ENCODE measurements at places on chromosomes 2 and 18.
A peak's percentile ranks its signal among the peaks of the same experiment; 100 is the strongest.

GRCh38 chr2:62653582-62654422 is 51.7 kb upstream of the EHBP1 start:
- H3K36me3 ChIP-seq: no peaks in the 10 kb centered on the region
- H3K4me1 ChIP-seq: no peaks in the 10 kb centered on the region
- no peak overlapping the region for H3K4me3 ChIP-seq
- H3K27me3 ChIP-seq: no peaks in the 10 kb centered on the region

DNA sequence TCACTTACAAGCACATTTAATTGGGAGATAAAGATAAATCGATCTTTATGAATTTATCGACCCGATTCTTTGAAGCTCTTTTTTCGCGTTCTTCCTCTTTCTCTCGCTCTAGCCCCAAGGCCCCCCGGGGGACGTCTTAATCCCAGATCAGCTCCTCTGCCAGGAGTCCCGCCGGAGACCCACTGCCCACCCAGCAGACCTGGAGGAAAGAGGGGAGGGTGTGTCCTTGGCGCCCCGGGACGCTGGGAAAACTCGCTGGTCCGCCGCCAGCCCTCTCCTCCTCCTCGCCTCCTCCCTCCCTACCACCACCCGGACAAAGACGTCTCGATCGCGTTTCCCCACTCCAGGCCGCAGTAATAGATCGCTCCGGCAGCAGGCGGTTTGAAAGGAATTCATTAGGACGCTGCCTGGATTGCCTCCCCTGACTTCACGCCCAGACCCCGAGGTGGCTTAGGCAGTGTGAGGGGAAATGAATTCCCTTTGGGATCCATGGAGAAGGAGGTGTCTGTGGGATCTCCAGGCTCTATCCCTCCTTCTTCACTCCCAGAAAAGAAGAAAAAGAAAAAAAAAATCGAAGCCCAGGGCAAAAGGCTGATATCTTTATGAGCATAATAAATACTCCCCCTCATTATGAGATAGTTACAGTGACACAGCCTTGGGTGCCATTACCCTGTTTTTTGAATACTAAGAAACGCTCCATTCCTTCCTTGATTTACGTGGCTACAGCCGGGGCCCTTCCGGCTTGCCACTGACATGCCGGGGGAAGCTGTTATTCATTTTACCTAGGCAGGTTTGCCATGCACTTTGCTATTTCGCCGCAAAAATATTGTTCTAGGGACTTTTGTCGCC is 1.8 kb upstream of the GBX2 start:
- DNase-seq: no peak
- H3K27ac ChIP-seq: no peak overlapping the region
- no peak overlapping the region for H3K4me3 ChIP-seq
- H3K4me1 ChIP-seq: peaks cover 34% of the 10 kb centered on the region
- peaks cover 88% of the 10 kb centered on the region for H3K27me3 ChIP-seq

GRCh38 chr2:230356084-230356483 is 29.1 kb downstream of the SP140L start:
- no peaks in the 10 kb centered on the region for H3K4me1 ChIP-seq
- H3K36me3 ChIP-seq: no peaks in the 10 kb centered on the region
- DNase-seq: no peak
- H3K27me3 ChIP-seq: no peaks in the 10 kb centered on the region

- H3K36me3 ChIP-seq: no peaks in the 10 kb centered on the region
- no peaks in the 10 kb centered on the region for H3K27me3 ChIP-seq
- peaks cover 3% of the 10 kb centered on the region for H3K4me1 ChIP-seq
Measured at GRCh38 chr18:32439802-32440201, 30.9 kb downstream of the GAREM1 start.

GRCh38 chr2:43184339-43184895 is 42.0 kb downstream of the ZFP36L2 start:
- H3K4me1 ChIP-seq: peaks cover 4% of the 10 kb centered on the region
- H3K27me3 ChIP-seq: no peaks in the 10 kb centered on the region
- H3K27ac ChIP-seq: no peak overlapping the region
- no peak overlapping the region for H3K4me3 ChIP-seq
- peak; percentile 40 for DNase-seq
- no peaks in the 10 kb centered on the region for H3K36me3 ChIP-seq

DNA sequence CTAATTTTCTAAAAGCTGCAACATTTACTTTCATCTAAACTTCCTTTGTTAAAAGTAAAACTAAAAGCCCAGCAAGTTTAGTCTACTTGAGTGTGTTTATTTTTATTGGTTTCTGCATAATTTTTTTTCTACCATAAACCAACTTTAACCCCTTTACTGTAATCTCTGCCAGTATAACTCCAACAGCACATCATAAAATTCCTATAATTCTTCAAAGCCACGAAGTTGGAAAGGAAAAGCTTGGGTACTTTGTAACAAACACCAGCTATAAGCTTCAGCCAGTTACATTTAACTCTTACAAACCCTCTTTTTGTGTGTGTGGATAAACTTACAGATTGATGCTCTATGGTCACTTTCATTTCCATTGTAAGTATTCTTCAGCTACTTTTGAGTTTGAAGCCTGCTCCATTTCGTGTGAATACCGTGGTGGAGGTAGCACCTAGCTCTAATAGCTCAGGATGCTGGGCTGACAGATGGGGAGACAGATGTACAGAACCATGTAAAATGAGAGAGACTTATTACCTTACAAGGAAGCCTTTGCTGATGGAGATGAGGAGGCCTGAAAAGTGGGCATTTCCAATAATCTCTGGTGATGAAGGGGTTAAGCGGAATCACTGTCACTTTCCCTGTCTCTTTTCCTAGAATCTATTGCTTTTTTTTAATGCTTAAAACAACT is 42.5 kb downstream of the ZEB2 start:
- no peak overlapping the region for H3K4me3 ChIP-seq
- DNase-seq: no peak
- H3K36me3 ChIP-seq: no peaks in the 10 kb centered on the region
- H3K27me3 ChIP-seq: no peaks in the 10 kb centered on the region
- H3K27ac ChIP-seq: no peak overlapping the region

- peaks cover 37% of the 10 kb centered on the region for H3K4me1 ChIP-seq
- H3K27me3 ChIP-seq: no peaks in the 10 kb centered on the region
- peaks cover 27% of the 10 kb centered on the region for H3K36me3 ChIP-seq
- no peak overlapping the region for H3K4me3 ChIP-seq
- H3K27ac ChIP-seq: peak overlapping the region; percentile 87
Measured at GRCh38 chr2:218259099-218259961, 1.5 kb upstream of the GPBAR1 start.

DNA sequence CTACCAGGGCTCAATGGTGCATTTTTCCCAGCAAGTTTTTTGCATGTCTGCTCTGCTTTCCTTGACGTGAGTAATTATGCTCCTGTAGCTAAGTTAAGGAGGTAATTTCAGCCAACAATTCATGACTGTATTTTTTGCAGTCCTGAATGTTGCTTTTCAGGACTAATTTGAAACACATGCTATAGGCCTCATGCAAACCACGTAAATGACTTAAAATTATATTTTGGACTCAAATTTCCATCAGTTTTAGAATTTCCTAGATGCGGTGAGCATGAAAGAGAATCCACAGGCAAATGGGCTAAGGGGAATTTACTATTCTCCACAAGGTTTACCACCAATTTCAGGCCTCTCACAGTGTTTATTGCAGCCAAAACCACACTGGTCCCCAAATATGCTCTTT is 589.9 kb upstream of the LRRTM1 start:
- no peaks in the 10 kb centered on the region for H3K4me1 ChIP-seq
- H3K4me3 ChIP-seq: no peak overlapping the region
- no peak overlapping the region for H3K27ac ChIP-seq
- H3K27me3 ChIP-seq: no peaks in the 10 kb centered on the region
- no peak for DNase-seq

GRCh38 chr2:152558158-152558984 is 158.9 kb downstream of the PRPF40A start:
- DNase-seq: no peak
- peaks cover 2% of the 10 kb centered on the region for H3K36me3 ChIP-seq
- no peaks in the 10 kb centered on the region for H3K4me1 ChIP-seq
- no peak overlapping the region for H3K27ac ChIP-seq
- H3K4me3 ChIP-seq: no peak overlapping the region

GRCh38 chr2:88283886-88284592 is 113.9 kb downstream of the THNSL2 start:
- H3K4me1 ChIP-seq: no peaks in the 10 kb centered on the region

GRCh38 chr18:32867936-32868335 is 95.1 kb upstream of the KLHL14 start:
- no peaks in the 10 kb centered on the region for H3K36me3 ChIP-seq
- DNase-seq: no peak
- H3K4me1 ChIP-seq: no peaks in the 10 kb centered on the region
- H3K4me3 ChIP-seq: no peak overlapping the region
- no peaks in the 10 kb centered on the region for H3K27me3 ChIP-seq
- H3K27ac ChIP-seq: no peak overlapping the region

DNA sequence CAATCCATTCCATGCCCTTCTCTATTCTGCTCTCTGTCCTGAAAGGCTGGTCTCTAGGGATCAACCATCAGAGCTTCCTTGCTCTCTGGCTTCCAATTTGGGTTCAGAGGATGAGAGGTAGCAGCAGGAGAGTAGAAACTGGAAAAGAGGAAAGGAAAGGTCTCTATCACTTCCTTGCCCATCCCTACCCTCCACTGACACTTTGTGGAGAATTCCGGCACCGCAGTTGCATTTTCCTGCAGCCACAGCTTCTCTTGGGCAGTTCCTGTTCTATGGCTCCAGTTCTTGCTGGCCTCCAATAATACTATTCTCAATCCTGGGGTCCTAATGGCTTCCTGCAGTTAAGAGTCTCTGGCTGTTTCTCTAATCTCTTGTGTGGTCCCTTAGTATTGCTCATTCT is 13.3 kb upstream of the IMPACT start:
- no peaks in the 10 kb centered on the region for H3K27me3 ChIP-seq
- H3K4me1 ChIP-seq: no peaks in the 10 kb centered on the region
- H3K27ac ChIP-seq: no peak overlapping the region
- DNase-seq: no peak
- no peaks in the 10 kb centered on the region for H3K36me3 ChIP-seq

DNA sequence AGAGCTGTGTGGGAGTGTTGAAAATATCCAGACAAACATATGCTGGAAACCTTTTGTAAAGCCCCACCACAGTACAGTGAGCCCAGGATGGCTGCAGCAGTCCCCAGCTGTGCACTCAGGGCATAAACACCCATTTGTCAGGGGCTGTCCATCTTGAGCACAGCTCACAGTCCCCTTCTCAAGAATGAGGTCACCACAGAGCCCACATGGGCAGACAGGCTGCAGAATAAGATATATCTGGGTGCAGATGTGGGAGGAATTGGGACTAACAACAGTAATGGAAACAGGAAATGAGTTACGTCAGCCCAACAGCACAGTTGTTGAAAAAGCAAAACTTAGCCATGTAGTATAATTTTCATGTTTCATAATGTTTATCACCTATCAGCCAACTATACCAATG is 219.6 kb downstream of the ETAA1 start:
- no peak overlapping the region for H3K4me3 ChIP-seq
- DNase-seq: no peak
- no peaks in the 10 kb centered on the region for H3K36me3 ChIP-seq
- no peaks in the 10 kb centered on the region for H3K4me1 ChIP-seq
- H3K27me3 ChIP-seq: no peaks in the 10 kb centered on the region

GRCh38 chr2:205769495-205769850 is 87.2 kb downstream of the NRP2 start:
- no peak for DNase-seq
- no peaks in the 10 kb centered on the region for H3K27me3 ChIP-seq
- no peak overlapping the region for H3K4me3 ChIP-seq

- peak; percentile 86 for DNase-seq
- no peaks in the 10 kb centered on the region for H3K27me3 ChIP-seq
- no peak overlapping the region for H3K27ac ChIP-seq
- H3K4me1 ChIP-seq: no peaks in the 10 kb centered on the region
Measured at GRCh38 chr2:202858601-202859000, 13.0 kb downstream of the ICA1L start.

DNA sequence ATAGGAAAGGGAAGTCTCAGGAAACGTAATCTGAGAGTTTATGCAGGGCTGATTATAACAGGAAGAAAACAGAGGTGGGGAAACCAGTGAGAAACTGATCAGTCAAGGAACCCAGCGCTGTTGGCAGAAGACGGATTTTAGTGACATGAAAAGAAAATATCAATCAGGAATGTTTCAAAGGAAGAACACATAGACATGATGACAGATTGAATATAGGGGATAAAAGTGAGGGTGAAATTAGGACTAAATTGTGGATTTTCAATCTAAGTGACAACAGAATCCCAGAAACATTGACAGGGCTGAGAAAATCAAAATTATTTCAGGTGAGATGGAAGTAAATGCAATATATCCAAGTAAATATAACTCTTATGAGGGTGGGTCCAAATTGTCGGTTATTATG is 199.8 kb upstream of the CCDC150 start:
- no peak overlapping the region for H3K4me3 ChIP-seq
- no peaks in the 10 kb centered on the region for H3K27me3 ChIP-seq
- H3K36me3 ChIP-seq: no peaks in the 10 kb centered on the region

GRCh38 chr2:46236006-46236875 is 61.0 kb upstream of the EPAS1 start:
- no peak overlapping the region for H3K4me3 ChIP-seq
- no peaks in the 10 kb centered on the region for H3K36me3 ChIP-seq
- peak; percentile 60 for DNase-seq
- H3K27ac ChIP-seq: no peak overlapping the region

- no peak overlapping the region for H3K27ac ChIP-seq
- no peaks in the 10 kb centered on the region for H3K4me1 ChIP-seq
- no peak overlapping the region for H3K4me3 ChIP-seq
- no peaks in the 10 kb centered on the region for H3K27me3 ChIP-seq
- DNase-seq: no peak
Measured at GRCh38 chr2:166969486-166969885, 81.2 kb downstream of the XIRP2 start.

GRCh38 chr18:31657823-31658669 is 26.3 kb downstream of the B4GALT6 start:
- H3K27ac ChIP-seq: no peak overlapping the region
- peak; percentile 66 for DNase-seq
- H3K4me3 ChIP-seq: no peak overlapping the region
- peaks cover 10% of the 10 kb centered on the region for H3K4me1 ChIP-seq
- H3K36me3 ChIP-seq: peaks cover 4% of the 10 kb centered on the region

DNA sequence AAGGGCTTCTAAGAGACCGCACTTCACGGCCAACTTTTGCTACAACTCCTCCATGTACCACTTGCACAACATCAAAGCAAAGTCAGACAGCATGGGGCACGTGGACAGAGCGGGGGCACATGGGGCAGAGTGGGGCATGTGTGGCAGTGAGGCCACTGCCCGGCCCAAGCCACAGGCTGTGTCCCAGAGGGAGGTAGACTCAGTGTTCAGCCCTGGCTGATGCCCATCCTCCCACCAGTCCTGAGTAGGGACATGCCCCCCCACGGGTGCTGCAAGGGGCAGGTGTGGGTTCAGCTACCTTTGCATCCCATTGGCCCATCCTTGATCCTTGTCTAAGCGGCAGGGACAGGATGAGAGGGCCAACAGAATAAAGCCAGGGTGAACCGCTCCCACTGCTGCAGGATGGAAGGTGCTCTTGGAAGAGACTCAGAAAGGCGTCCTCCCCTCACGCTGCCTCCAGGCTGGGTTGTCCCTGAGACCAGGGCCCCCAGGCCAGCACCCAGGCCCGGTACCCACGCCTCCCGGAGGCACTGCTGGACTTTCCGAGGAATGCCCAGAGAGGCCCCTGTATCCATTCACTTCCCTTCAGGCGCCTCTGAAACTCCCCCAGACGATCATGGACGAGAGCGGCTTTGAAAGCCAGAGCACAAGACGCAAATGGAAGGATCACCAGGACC is 218.2 kb downstream of the NDUFA10 start:
- no peaks in the 10 kb centered on the region for H3K27me3 ChIP-seq
- no peak overlapping the region for H3K27ac ChIP-seq
- no peaks in the 10 kb centered on the region for H3K4me1 ChIP-seq
- no peak for DNase-seq
- H3K36me3 ChIP-seq: no peaks in the 10 kb centered on the region
- no peak overlapping the region for H3K4me3 ChIP-seq
